Neural progenitor cell (in vitro differentiated cells): ENCODE measurements at places on chromosomes 11 and 22. TPM values are rescaled to one million over a fixed set of nuclear protein-coding genes. Genes with fewer than 3 reads are reported as not detected.

NDUFS3 gene
- total RNA-seq = 78.9 and 91.2 TPM in 2 replicates

CRACR2B gene
- 3.9 and 11.6 TPM in 2 replicates for total RNA-seq

TREH gene
- not detected in 2 replicates for total RNA-seq

MYOD1 gene
- total RNA-seq = not detected in 2 replicates

DNA sequence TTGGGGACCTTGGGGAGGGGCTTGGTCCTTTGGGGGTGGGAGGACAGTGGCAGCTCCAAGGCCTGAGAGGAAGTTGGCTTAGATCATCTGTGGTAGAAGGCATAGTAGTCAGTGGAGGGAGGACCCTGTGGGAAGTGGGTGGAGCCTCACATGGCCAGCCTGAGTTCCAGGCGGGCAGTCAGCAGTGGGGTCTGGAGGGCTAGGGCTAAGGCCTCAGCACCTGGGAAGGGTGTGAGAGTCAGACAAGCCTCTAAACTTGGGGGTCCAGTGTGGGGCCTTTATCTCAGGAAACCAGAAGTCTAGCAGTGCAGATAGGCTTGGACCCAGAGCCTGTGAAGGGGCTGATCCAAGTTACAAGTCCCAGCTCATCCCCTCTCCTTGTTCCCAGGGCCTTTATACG, 4.0 kb downstream of the NLRX1 start:
- no peak for DNase-seq

DNA sequence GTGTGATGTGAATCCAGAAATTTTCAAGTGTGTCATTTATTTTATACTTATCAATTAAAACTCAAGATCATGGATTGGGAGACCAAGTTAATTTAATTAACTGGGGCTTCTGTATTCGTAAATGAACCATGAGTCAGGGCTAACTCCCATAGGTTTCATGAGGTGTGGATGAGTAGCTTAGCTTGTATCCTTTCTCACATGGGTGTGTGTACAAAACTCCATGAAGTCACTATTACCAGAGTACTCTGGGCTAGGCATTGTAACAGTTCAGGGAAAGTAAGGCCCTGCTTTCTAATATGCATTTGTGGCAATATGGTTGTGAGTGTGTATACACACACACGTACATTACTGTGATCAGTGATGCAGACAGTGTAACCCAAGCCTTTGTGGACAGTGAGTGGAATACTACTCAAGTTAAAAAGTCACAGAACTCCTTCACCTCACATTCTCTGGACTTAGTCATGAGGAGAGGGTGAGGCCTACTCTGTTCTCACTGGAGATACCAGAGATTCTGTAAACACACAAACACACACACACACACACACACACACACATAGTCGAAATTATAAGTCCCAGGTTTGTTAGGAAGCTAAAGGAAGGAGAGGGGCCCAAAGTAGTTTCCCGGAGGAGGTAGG, 3.5 kb downstream of the CNTF start:
- DNase-seq = no peak

GRCh38 chr11:126948563-126948962, 52.0 kb downstream of the KIRREL3 start:
- no peak for DNase-seq

GRCh38 chr11:14106303-14107049, 144.0 kb downstream of the SPON1 start:
- peak; percentile 45 for DNase-seq

DNA sequence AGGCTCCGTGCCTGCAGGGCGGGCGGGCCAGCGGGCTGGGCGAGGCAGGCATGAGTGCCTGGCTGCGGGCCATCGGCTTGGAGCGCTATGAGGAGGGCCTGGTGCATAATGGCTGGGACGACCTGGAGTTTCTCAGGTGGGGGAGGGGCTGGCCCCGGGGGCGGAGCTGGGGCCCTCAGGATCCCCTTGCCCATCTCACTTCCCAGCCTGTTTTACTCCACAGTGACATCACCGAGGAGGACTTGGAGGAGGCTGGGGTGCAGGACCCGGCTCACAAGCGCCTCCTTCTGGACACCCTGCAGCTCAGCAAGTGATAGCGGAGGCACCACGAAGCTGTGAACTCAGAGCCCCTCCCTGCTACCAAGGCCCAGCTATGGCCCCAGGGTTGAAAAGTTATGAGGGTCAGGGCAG, 5.9 kb downstream of the PHOX2A start:
- peak; percentile 90 for DNase-seq

GRCh38 chr11:111917788-111918187, 925 bp upstream of the C11orf52 start:
- no peak for DNase-seq

DNA sequence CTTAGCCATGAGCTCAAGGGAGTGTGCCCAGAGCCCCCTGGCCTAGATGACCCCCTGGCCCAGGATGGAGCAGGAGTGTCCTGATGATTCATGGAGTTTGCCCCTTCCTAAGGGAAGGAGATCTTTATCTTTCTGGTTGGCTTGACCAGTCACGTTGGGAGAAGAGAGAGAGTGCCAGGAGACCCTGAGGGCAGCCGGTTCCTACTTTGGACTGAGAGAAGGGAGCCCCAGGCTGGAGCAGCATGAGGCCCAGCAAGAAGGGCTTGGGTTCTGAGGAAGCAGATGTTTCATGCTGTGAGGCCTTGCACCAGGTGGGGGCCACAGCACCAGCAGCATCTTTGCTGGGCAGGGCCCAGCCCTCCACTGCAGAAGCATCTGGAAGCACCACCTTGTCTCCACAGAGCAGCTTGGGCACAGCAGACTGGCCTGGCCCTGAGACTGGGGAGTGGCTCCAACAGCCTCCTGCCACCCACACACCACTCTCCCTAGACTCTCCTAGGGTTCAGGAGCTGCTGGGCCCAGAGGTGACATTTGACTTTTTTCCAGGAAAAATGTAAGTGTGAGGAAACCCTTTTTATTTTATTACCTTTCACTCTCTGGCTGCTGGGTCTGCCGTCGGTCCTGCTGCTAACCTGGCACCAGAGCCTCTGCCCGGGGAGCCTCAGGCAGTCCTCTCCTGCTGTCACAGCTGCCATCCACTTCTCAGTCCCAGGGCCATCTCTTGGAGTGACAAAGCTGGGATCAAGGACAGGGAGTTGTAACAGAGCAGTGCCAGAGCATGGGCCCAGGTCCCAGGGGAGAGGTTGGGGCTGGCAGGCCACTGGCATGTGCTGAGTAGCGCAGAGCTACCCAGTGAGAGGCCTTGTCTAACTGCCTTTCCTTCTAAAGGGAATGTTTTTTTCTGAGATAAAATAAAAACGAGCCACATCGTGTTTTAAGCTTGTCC, 14.3 kb downstream of the ADORA2A start:
- DNase-seq = no peak

DNA sequence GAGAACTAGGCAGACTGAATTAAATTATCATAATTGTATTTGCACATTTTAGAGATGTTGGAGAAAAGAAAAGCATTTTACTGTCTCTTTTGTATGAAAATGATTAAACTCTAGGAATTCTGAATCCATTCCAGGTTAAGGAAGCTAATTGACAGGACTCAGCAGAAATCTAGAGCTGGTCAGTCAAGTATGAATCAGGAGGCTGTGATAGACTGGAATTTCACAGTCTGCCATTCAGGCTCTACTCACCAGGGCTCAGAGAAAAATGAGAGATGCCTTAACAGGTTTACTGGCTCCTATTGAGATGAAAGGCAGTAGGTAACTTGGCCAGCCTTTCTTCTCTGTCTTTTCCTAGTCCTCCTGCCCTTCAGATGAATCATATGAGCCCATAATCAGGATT, 693.9 kb upstream of the CHORDC1 start:
- DNase-seq = no peak

- no peak for DNase-seq
Measured at GRCh38 chr11:104879514-104880190, 18.6 kb downstream of the CASP12 start.

DNA sequence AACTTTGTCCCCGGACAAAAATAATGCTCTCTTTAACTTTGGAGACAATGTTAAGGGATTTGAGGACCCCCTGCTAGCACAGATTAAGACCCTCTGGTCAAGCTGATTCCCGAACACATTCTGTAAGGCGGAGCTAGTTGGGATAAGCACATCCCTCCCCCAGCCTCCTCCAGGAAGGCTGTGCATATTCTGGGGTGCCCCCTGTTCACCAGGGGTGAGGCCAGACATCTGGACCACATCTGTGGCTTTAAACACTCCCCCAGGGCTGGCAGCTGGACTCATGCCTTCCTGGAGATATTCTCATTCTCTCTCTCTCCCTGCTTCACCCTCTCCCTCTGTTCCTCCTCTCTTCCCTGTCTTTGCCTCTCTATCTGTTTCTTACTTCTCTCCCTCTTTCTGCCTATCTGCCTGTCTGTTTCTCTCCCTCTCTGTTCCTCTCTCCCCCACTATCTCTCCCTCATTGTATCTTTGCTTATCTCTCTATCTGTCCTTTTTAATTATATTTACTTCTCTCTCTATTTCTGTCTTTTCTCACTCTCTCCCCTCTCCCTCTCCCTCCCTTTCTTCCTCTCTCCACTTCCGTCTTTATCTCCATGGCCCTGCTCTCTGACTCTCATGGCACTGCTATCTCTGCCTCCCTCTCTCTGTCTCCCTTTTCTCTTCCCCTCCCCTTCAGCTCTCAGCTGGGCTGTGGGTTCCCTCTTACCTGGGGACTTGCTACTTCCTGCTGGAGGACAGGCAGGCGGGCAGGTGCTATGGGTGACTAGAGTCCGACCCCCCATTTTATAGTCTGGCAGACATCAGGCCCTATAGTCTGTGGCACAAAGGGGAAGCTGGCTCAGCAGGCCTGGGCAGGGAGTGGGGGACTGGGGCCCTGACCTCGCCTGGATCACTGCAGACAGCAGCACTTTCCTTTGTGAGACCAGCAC, at the start of gene CRYBB1:
Gene CRYBB1, minus strand, starts transcription at position 757 of the 929 bp plus-strand sequence. CDS start 1,708 bp downstream, outside the sequence.
- peak; percentile 87 for DNase-seq
